ENCODE measurements at places on chromosomes 5 and 9.

DNA sequence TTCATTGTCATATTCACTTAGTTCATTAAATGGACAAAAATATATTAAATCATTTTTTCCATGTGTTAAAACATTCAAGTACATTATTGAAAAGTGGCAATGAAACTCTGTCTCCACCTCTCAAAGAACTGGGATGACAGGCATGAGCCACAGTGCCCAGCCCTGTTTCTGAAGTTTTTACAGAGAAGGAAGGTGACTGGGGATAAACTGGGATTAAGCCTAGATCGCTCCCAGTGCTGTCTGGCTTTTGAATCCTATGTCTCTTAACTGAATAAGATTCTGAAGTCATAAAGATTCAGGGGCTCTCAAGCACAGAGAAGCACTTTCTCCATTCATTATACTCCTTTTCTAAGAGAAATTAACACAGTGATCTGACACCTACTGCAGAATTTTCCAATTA lies 88.3 kb downstream of the SLC38A9 start:
- no peak for DNase-seq

- DNase-seq, result no peak
Measured at GRCh38 chr5:30693326-30693725, 500.2 kb upstream of the CDH6 start.

GRCh38 chr5:126801992-126802294 lies 25.0 kb downstream of the LMNB1 start:
- no peak for DNase-seq

- no peak for DNase-seq
Measured at GRCh38 chr9:131951905-131952304, 127.8 kb downstream of the MED27 start.

DNA sequence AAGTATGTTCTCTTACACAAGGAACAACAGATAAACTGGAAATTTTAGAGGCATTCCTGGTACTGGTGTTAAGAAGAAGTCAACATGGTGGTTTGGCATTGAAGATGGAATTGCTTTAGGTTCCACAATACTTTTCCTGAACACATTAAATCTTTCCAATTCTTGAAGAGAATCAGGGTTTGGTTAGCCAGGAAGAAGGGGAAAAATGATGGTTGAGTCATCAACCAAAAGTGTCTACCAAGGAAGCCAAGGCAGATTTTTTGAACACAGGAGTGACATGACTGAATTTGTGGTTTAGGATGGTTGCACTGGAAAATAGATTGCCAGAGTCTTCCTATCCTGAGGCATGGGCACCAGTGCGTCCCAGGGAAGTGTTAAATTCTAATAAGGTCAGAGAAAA lies 433.4 kb downstream of the TMEM38B start:
- no peak for DNase-seq

Measured in D721Med (cell line).